Diencephalon (tissue), 1 donor: ENCODE measurements at places on chromosomes 16 and 17. TPM values are rescaled to one million over a fixed set of nuclear protein-coding genes. Genes with fewer than 3 reads are reported as not detected.

The LRRC37A gene
- 4.6 TPM for total RNA-seq

The OR2C1 gene
- 0.46 TPM for total RNA-seq

The AOC3 gene
- total RNA-seq: 0.46 TPM

The EVPL gene
- under 0.01 TPM for total RNA-seq

The HYDIN gene
- 48.7 TPM for total RNA-seq

The CLEC3A gene
- total RNA-seq: 0.23 TPM

The TMED6 gene
- total RNA-seq: not detected

The CCL13 gene
- not detected for total RNA-seq

The FZD2 gene
- total RNA-seq: 6.9 TPM

The CDIP1 gene
- total RNA-seq: 18.5 TPM

The PIMREG gene
- 7.4 TPM for total RNA-seq

The KRTAP2-3 gene
- not detected for total RNA-seq

The MT1H gene
- total RNA-seq: not detected

The PPP1R27 gene
- total RNA-seq: not detected

The RECQL5 gene
- 15.0 TPM for total RNA-seq

The TEKT3 gene
- 1.4 TPM for total RNA-seq

The ATP2A3 gene
- 2.8 TPM for total RNA-seq

The HOXB4 gene
- total RNA-seq: not detected
